Activated T-helper 1 cell treated with Interleukin-2 at 50 U/mL for 16 hours (primary cell): ENCODE measurements at places on chromosomes 7 and 10.

- no peak for DNase-seq
These were observed 313.1 kb upstream of the RNF32 start for GRCh38 chr7:156327474-156327873.

DNA sequence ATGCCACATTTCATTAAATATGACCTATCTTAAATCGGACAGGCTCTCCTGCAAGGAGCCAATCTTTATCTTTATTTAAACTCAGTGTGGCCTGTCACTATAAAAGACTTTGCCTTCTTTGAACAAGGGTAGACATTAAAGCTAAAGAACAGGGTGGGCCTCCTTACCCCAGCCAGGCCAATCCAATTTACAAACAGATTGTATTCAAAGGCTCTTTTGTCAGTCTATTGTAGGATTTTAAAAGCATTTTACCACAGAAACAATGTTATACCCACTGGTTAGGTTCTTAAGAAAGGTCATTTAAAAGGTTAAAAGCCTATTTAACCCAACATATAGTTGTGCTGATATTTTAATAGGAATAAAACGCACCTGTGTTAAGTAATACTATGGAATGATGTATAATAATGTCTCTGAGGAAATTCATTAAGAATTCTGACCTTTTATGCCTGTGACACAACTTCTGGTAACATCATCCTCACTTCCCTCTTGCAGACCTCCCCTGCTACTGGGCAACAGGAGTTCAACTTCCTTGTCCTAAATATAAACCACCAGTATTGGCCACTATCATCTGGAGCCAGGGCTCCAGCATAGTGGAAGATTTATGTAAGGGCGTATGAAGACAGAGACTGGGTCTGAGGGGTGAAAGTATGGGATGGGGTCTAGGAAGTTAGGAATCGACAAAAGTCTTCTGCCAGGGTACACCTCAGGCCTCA, 32.5 kb downstream of the MTERF1 start:
- DNase-seq, result no peak

- no peak for DNase-seq
These were observed 7.3 kb downstream of the NPY start for GRCh38 chr7:24291271-24291670.

DNA sequence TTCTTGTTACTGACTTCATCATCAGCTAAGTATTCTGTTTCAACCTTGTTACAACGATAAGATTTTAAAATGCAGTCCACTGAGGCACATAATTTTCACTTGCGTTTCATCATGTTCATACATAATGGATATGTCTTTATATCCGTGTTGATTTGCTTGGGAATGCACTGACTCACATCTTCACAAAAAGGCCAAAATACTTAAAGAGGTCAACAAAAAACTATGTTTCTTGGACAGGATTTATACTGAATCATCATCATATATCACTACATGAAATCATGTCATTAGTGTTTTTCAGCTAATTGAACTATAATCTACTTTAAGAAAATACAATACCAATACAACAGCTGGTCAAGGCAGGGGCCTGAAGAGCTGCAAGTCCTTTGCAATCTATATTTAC, 324.5 kb upstream of the KLF6 start:
- no peak for DNase-seq

DNA sequence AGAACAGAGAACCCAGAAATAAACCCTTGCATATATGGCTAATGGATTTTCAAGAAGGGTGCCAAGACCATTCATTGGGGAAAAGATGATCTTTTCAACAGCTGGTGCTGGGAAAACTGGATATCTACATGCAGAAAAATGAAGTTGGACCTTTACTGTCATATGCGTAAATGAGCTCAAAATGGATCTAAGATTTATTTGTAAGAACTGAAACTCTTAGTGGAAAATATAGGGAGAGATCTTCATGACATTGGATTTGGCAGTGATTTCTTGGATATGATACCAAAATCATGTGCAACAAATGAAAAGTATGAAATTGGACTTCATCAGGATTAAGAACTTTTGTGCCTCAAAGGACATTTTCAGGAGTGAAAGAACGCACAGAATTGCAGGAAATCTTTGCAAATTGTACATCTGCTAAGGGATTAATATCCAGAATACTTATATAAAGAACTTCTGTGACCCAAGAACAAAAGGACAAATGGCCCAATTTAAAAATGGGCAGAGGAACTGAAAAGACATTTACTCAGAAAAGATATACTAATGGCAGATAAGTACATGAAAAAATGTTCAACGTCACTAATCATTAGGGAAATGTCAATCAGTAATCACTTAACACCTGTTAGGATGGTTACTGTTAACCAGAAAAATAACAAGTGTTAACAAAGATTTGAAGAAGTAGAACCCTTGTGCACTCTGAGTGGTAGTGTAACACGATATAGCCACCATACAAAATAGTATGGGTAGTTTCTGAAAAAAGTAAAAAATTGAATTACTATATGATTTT, 6.1 kb downstream of the DBF4 start:
- DNase-seq, result no peak
